ENCODE measurements at places on chromosomes 4 and X. TPM values are rescaled to one million over a fixed set of nuclear protein-coding genes. Genes with fewer than 3 reads are reported as not detected.

Gene XK
- under 0.01 TPM for total RNA-seq

Gene SAGE1
- not detected for total RNA-seq

Gene RHOXF1
- not detected for total RNA-seq

Gene SOWAHB
- not detected for total RNA-seq

Gene IL15
- total RNA-seq = 5.6 TPM

Gene NEXMIF
- total RNA-seq = not detected

Gene RPA4
- total RNA-seq = 0.32 TPM

Gene EFHC2
- total RNA-seq = not detected

Gene ASB9
- total RNA-seq = 33.5 TPM

Gene TMEM35A
- 6.5 TPM for total RNA-seq

Gene CASP3
- 88.4 TPM for total RNA-seq

Gene RHOXF2
- not detected for total RNA-seq

Gene MAGEA2B
- total RNA-seq = not detected

Gene TLR3
- total RNA-seq = 0.65 TPM

Gene PRRG1
- total RNA-seq = 6.2 TPM

Gene H2BW1
- not detected for total RNA-seq

Gene ATP1B4
- not detected for total RNA-seq

Gene SPP1
- 1.4 TPM for total RNA-seq

Gene HDAC8
- 30.9 TPM for total RNA-seq

Gene NLRP2B
- total RNA-seq = under 0.01 TPM

Gene FUNDC1
- 14.7 TPM for total RNA-seq

Gene RASGEF1B
- not detected for total RNA-seq

Gene PDGFC
- total RNA-seq = 16.0 TPM

Gene RAB28
- 16.6 TPM for total RNA-seq

Gene CTAG2
- not detected for total RNA-seq

Data from epithelial cell of umbilical artery (primary cell).